ENCODE measurements at places on chromosomes 3 and 15.

DNA sequence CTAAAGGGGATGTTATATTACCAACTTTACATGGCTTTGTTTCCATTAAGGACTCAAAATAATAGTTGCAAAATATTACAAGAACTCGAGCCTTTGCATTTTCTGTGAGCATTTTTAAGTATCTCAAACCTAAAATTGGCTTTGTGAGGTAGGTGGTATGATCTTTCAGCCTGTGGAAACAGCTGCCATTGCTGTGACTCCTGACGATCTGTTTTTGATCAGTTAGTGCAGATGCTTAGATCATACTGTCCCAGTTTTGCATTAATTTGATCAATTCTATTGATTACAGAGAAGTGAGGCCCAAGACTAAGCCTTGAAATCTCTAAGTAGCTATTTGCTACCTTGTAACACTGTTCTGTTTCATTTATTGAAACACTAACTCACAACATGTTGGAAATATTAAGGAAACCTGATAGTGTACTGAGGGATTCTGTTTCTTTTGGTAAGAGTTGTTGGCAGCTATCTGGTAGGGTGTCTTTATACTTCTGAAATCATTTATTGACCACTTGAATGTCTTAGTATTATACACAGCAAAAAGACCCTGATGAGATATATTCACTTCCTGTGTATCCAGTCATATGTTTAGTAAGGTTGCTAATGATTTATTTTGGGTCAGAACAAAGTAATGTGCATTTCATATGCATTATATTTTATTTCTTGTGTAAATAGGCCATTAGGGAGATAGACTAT lies 14.8 kb downstream of the SKIL start:
- H3K4me1 ChIP-seq = no peaks in the 10 kb centered on the region
- H3K27me3 ChIP-seq = no peaks in the 10 kb centered on the region
- H3K36me3 ChIP-seq = peaks cover 14% of the 10 kb centered on the region
- no peak for DNase-seq
- H3K27ac ChIP-seq = no peak overlapping the region

DNA sequence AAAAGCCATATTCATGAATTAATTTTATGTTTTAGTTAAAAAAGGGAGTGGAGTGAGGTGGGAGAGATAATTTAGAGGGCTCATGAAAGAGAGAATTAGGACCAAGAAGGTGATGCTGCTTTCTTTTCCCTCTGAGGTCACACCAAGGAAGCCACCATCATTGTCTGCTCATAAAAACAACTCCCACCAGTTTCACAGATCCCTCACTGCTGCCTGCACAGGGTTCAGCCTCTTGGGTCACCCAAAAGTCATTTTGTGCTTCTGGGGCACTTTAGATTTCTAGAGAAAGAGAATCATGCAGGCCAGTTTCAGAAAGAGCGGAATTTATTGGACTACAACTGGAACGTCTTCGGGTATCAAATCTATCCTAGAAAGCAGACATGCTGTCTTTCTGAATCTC lies 241.4 kb upstream of the EOMES start:
- H3K4me1 ChIP-seq = peaks cover 3% of the 10 kb centered on the region
- H3K4me3 ChIP-seq = no peak overlapping the region
- H3K27ac ChIP-seq = no peak overlapping the region
- no peaks in the 10 kb centered on the region for H3K36me3 ChIP-seq
- no peaks in the 10 kb centered on the region for H3K27me3 ChIP-seq

DNA sequence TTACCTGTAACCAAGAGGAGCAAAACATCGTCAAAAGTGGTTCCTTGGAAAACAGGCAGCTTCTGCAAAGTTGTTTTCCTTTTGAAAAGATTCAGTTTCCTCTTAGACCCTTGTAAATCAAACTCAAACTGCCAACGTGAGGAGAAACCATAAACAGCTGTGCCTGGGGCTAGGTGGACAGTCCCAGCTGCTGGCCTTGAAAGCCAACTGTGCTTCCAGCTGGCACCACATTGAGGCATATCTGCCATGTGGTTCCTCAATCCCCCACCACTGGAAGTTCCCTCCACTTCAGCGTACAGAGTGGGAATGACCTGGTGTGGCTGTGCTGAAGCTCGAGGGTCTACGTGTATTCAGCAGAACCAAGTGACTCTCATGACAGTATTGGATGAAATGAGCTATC lies 40.9 kb downstream of the HRH1 start:
- H3K27ac ChIP-seq = peak overlapping the region; percentile 82
- no peaks in the 10 kb centered on the region for H3K36me3 ChIP-seq
- no peak for DNase-seq

- no peak overlapping the region for H3K27ac ChIP-seq
- no peaks in the 10 kb centered on the region for H3K27me3 ChIP-seq
- no peak for DNase-seq
- no peaks in the 10 kb centered on the region for H3K4me1 ChIP-seq
- no peak overlapping the region for H3K4me3 ChIP-seq
Measured at GRCh38 chr3:76827701-76828226, 212.1 kb upstream of the ROBO2 start.

DNA sequence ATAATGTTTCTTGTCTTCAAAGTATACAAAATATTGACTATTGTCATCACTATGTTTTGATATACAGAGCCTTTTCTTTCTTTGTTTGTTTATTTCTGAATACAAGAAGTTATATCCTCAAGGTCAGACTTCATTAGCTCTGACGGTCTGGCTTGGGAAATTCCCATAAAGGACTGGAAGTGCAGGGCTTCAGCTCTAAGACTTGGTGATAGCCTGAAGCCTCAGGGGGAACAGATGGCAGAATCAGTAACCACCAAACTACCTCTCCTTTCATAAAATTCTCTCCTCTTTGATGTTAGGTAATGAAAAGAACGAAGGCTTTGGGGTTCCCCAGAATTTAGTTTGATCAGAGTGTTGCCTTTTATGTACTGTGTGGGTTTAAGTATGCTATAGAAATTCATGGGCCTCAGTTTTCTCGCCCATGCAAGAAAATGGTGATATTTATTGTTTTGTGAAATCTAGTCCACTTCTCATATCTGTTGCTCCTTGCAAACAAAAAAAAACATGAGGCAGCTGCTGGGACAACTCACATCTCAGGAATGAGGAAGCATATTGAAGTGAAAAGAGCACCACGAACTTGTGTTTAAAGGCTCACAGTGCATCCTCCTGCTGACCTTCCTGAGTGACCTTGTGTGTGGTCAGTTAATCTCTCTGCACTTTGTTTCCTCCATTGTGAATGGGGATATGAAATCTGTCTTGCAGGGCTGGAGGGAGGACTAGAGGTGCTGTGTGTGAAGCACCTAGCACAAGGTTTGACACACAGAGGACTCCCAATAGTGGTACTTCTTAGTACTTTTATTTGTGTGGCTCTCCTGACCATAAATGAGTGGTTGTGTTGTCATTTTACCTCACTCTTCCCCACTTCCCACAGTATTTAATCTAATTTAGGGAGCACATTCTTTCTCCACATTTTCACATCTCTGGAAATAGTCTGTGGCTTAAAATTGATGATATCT lies 569.8 kb upstream of the IL12A start:
- peak; percentile 55 for DNase-seq
- no peak overlapping the region for H3K27ac ChIP-seq
- no peaks in the 10 kb centered on the region for H3K36me3 ChIP-seq
- peaks cover 4% of the 10 kb centered on the region for H3K4me1 ChIP-seq

DNA sequence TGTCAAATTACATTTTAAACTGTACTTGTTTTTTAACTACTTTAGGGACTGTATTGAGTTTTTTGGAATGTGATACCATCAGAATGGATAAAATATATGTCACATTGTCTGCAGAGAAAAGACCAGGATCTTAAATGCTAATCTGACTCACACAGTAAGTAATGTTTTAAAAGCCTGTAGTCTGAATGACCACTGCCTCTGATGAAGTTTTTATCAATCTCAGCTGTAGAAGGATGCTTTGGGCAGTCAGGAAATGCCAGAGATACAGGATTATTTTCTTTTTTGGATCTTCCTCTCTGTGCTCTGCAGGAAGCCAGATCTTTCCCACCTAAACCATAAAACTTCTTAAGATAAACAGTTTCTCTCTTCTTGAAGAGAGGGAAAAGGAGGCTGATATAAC lies 73.1 kb upstream of the PRTG start:
- no peaks in the 10 kb centered on the region for H3K36me3 ChIP-seq
- no peak overlapping the region for H3K4me3 ChIP-seq
- no peak overlapping the region for H3K27ac ChIP-seq
- H3K4me1 ChIP-seq = peaks cover 2% of the 10 kb centered on the region
- H3K27me3 ChIP-seq = no peaks in the 10 kb centered on the region
- DNase-seq = peak; percentile 33

GRCh38 chr15:48144889-48145288 lies 24.1 kb downstream of the SLC24A5 start:
- no peaks in the 10 kb centered on the region for H3K27me3 ChIP-seq
- no peak overlapping the region for H3K4me3 ChIP-seq
- no peaks in the 10 kb centered on the region for H3K36me3 ChIP-seq

- DNase-seq = no peak
- no peaks in the 10 kb centered on the region for H3K4me1 ChIP-seq
- H3K27me3 ChIP-seq = no peaks in the 10 kb centered on the region
- no peaks in the 10 kb centered on the region for H3K36me3 ChIP-seq
Measured at GRCh38 chr3:99175276-99175812, 273.8 kb upstream of the DCBLD2 start.

- no peak overlapping the region for H3K4me3 ChIP-seq
- no peaks in the 10 kb centered on the region for H3K36me3 ChIP-seq
- H3K4me1 ChIP-seq = peaks cover 8% of the 10 kb centered on the region
- H3K27ac ChIP-seq = no peak overlapping the region
Measured at GRCh38 chr15:68471541-68471940, 39.6 kb upstream of the ITGA11 start.

GRCh38 chr15:92100301-92100700 lies 246.8 kb downstream of the SLCO3A1 start:
- no peak overlapping the region for H3K27ac ChIP-seq
- H3K4me1 ChIP-seq = no peaks in the 10 kb centered on the region
- no peak overlapping the region for H3K4me3 ChIP-seq
- DNase-seq = no peak
- H3K36me3 ChIP-seq = no peaks in the 10 kb centered on the region

DNA sequence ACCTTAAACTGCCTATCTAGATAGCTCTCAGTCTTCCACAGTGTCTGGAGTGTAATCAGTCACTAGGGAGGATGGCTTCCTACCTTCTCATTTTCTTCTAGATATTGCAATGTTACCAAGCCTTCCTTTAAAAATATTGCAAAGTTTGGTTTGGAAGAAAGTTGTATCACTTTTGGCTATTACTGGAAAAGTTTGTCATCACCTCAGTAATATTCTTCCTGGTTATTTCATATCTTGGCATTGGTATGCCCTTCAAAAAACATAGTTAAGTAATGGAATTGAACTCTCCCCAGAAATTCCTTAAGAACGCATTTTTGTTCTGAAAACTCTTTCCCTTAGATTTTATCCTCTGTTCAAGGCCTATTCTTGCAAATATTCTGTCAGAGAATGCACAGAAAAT lies 179.3 kb upstream of the MME start:
- H3K4me1 ChIP-seq = no peaks in the 10 kb centered on the region
- no peak for DNase-seq
- no peaks in the 10 kb centered on the region for H3K36me3 ChIP-seq
- H3K27me3 ChIP-seq = no peaks in the 10 kb centered on the region
- no peak overlapping the region for H3K27ac ChIP-seq

GRCh38 chr3:115321400-115321805 lies 174.3 kb upstream of the ZBTB20 start:
- no peaks in the 10 kb centered on the region for H3K27me3 ChIP-seq
- no peaks in the 10 kb centered on the region for H3K36me3 ChIP-seq
- no peak overlapping the region for H3K27ac ChIP-seq
- H3K4me3 ChIP-seq = no peak overlapping the region

DNA sequence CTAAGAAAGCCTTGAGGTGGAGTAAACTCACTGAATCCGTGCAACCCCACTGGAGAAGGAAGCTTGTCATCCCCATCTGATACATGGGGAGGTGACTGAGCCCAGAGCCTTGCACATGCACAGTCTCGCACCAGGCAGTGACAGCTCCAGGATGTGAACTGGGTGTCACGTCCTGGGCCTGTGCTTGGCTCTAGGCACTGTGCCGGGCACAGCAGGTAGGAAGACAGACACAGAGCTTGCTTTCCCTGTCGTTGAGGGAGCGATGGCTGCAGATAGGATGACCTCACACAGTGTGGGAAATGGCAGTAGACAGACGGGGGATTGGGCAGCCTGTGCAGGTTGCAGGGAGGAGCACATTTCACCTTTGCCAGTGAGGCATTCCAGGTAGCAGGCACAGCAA lies 12.2 kb upstream of the ATP2B2 start:
- no peak overlapping the region for H3K4me3 ChIP-seq
- H3K27me3 ChIP-seq = no peaks in the 10 kb centered on the region
- H3K4me1 ChIP-seq = peaks cover 31% of the 10 kb centered on the region
- no peak for DNase-seq
- H3K27ac ChIP-seq = no peak overlapping the region
- H3K36me3 ChIP-seq = no peaks in the 10 kb centered on the region

DNA sequence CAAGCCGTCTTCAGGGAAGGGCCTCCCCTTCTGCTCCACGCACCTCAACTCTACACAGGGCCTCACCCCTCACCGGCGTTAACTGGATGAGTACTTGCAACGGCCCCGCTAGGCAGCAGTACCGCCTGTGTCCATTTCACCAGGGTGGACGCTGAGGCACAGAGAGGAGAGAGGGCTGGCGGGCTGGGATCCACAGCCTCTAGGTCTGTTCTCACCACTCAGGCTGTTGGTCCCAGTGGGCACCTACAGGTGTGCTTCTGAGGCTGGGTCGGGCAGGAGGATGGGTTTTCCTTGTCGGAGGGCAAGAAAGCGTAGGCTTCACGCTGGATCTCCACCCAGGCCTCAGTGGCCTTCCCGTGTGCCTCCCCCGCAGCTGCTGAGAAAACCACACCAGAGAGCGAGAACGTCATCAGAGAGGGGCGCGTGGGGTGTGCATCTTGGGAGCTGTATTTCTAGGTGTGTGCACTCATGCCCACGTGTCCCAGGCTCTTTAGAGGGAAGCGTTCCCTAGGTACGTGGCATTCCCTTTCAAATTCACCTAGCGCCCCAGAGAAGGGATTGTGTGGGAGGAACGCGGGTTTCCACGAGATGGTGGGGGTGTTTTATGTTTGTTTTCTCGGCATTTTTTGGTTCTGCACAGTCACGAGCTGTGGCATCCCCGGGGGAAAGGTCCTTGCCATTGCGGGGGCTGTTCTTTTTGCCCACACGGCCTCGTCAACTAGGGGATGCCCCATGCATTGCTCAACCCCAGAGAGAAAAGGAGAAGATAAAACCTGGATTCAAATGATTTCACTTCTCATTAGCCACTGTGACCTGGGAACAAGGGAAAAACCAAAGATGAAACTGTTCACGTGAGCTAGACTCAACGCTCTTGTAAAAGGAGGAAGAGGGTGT lies 67.7 kb downstream of the MGLL start:
- no peak overlapping the region for H3K4me3 ChIP-seq
- DNase-seq = no peak
- no peaks in the 10 kb centered on the region for H3K27me3 ChIP-seq
- no peak overlapping the region for H3K27ac ChIP-seq
- peaks cover 18% of the 10 kb centered on the region for H3K4me1 ChIP-seq

- no peak overlapping the region for H3K27ac ChIP-seq
- no peak overlapping the region for H3K4me3 ChIP-seq
- peaks cover 7% of the 10 kb centered on the region for H3K36me3 ChIP-seq
- H3K4me1 ChIP-seq = peaks cover 24% of the 10 kb centered on the region
Measured at GRCh38 chr3:11551036-11551435, 92.7 kb downstream of the VGLL4 start.

GRCh38 chr3:149384167-149384566 lies 6.7 kb upstream of the TM4SF1 start:
- DNase-seq = no peak
- peaks cover 57% of the 10 kb centered on the region for H3K4me1 ChIP-seq
- H3K27ac ChIP-seq = peak overlapping the region; percentile 99
- H3K27me3 ChIP-seq = no peaks in the 10 kb centered on the region

- no peaks in the 10 kb centered on the region for H3K27me3 ChIP-seq
- no peaks in the 10 kb centered on the region for H3K36me3 ChIP-seq
- no peak for DNase-seq
- H3K4me1 ChIP-seq = no peaks in the 10 kb centered on the region
- H3K4me3 ChIP-seq = no peak overlapping the region
Measured at GRCh38 chr3:135812057-135812456, 153.5 kb upstream of the PPP2R3A start.
